Stimulated activated CD8-positive, alpha-beta memory T cell treated with anti-CD3 and anti-CD28 coated beads, Interleukin-12 subunit alpha, Interleukin-12 subunit beta, amount 100 ng/mL, for 1 hour (primary cell): ENCODE measurements at places on chromosomes 3 and 15.

GRCh38 chr3:106533093-106533787, 664.4 kb upstream of the CBLB start:
- DNase-seq = no peak

DNA sequence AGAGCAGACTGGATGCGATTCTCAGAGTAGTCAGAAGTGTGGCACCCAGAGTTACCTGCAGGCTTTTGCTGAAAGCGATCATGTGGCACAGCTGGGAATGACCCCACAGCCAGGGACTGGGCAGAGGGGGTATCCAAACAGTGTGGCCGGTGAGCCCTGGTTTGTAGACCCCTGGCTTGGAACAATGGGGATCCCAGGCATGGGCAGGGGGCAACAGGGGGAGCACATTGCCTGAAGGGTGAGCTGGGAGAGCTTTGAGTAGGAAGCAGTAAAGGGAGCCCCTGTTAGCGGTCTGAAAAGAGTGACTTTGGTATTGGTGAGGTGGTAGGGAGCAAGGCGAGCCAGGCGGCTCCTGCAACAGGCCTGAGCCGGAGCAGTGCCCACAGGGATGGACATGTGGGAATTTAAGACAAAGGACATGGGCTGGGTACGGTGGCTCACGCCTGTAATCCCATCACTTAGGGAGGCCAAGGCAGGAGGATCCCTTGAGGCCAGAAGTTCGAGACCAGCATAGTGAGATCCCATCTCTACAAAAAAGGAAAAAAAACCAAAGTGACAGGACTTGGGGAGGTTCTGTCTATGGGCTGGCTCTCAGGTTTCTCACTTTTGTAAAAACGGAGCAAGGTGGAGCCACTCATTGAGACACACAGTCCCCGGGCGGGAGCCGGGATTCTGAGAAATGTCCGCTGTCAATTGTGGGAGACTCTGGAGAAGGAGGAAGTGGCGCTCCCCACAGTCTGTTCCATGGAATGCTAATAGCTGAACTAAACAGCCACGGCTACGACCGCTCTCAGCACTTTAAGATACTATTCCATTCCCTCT, 223.8 kb upstream of the LYSMD4 start:
- no peak for DNase-seq

DNA sequence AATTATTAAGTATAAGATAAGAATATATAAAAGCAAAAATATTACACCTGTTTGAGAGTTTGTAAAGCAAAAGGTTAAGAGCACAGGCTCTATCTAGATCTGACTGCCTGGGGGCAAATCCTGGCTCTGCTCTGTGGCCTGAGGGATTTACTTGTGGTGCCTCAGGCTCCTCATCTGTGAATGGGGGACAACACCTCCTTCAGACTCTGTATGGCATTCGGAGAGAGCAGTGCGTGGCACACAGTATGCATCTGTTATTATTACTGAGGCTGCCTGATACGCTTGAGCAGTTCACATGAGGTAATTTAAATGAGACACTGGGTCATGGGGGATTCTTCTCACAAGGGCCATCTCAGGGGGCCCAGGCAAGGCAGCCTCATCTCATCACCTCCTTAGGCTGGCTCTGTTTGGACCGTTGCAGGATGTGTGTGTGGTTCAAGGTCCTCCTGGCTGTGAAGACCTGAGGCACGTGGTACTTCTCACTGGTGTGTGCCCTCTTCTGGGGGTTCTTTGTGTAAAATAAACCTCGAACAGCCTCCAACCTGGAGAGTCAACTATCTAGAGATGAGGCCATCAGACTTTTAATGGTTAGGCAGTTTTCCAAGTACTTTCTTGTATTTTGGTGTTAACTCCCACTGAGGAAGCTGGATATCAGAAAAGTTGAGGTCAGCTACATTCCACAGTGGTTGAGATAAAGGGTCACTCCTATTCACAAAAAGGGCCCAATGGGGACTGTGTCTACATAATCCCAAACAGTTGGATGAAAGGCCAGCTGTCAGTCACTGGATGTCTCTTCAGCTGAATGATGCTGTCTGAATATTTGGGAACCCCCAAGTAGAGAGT, 9.0 kb downstream of the GNB5 start:
- no peak for DNase-seq

DNA sequence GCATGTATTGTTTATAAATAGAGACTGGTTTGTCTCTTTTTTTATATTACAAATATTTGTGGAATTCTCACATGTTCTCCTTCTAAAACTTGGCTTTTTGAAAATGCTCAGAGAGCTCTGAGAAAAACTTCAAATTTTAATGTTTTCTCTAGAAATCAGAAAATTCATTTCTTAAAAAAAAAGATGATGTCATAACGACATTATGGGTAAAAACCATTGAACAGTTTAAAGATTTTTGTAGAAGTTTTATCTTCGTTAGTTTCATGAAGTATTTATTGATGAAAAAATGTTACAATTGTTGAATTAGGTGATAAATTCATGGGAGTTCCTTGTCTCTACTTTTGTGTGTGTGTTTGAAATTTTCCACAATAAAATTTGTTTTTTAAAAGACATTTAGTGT, 81.3 kb downstream of the SATB1 start:
- no peak for DNase-seq

- no peak for DNase-seq
Observed at GRCh38 chr3:124823206-124823605, 64.0 kb downstream of the ITGB5 start.

DNA sequence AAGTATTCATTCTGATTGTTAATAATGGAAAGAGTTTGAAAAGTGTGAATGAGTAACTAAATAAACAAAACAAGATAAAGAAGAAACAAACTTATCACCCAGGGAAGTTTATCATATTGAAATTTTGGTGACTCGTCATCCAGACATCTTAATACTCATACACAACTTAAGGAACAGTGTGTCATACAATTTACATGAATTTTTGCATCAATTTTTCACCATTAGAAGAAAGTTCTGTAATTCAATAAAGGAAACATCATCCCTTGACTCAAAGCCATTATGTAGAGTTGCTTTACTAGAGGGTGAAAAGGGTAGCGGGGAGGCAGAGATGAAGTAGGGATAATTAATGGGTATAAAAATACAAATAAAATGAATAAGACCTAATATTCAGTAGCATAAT, 536.2 kb downstream of the GRM7 start:
- no peak for DNase-seq

DNA sequence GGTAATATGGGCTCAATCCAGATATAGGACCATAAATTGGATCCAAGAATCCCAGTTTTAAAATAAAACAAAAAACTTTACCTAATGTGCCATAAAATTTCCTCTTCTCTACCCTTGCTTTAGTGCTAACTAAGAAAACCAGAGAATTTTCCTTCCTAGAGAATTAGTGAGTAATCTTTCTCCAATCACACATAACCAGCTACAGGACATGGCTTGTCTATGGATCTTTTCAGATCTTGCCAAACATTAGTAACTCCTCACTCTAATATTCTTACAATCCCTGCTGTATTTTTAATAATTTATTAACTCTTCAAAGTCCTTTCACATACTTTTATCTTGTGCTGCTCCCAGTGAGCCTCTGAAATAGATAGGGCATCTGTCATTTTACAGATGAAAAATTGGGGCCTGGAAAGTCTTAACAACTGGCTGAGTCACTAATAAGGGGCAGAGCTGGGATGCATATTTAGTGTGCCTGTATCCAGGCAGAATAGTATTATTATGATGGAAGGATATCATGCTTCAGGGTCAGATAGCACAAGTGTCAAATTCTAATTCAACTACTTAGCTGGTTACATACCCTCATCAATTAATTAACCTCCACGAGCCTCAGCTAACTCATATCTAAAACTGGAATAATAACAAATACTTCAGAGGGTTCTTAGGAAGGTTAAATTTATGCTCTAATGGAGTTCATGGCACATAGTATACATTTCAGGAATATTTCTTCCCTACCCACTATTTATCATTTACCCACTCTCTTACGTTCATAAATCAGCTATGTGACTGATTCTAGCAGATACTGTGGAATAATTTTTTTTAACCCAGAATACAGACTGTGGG, 5.6 kb downstream of the ZBED2 start:
- DNase-seq = no peak

GRCh38 chr3:13584901-13585300, 36.0 kb downstream of the FBLN2 start:
- no peak for DNase-seq

DNA sequence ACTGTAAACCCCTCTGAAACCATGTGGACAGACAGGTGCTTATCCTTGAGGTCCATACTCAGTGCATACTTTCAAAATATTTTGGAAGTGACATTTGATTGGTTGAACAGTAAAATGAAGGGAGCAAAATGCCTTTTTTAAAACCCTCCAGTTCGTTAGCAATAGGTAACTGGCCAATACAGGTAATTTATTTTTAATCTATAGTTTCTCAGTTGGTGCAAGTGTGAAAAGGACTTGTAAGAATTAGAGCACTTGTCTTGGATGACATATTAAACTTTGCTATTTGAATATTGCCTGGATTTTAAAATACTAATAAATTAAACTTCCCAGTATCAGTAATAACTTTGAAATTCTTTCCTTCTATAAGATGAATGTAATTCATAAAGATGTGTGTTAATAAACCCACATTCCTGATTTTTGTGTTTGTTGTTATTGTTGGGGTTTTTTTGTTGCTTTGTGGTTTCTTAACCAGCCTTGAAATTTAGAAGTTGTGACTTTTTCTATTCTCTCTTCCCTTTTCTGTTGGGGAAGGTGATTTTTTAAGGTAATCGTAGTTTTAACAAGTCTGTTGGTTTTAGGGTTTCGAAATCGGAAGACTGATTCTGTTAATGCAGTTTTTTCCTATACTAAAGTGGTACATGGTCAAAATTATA, 90.0 kb downstream of the STT3B start:
- DNase-seq = no peak

GRCh38 chr3:45140141-45140769, 5.9 kb downstream of the CDCP1 start:
- no peak for DNase-seq

- DNase-seq = peak; percentile 34
Observed at GRCh38 chr3:51371943-51372557, 13.0 kb upstream of the MANF start.

GRCh38 chr3:57738391-57738790, 17.7 kb upstream of the SLMAP start:
- DNase-seq = no peak

DNA sequence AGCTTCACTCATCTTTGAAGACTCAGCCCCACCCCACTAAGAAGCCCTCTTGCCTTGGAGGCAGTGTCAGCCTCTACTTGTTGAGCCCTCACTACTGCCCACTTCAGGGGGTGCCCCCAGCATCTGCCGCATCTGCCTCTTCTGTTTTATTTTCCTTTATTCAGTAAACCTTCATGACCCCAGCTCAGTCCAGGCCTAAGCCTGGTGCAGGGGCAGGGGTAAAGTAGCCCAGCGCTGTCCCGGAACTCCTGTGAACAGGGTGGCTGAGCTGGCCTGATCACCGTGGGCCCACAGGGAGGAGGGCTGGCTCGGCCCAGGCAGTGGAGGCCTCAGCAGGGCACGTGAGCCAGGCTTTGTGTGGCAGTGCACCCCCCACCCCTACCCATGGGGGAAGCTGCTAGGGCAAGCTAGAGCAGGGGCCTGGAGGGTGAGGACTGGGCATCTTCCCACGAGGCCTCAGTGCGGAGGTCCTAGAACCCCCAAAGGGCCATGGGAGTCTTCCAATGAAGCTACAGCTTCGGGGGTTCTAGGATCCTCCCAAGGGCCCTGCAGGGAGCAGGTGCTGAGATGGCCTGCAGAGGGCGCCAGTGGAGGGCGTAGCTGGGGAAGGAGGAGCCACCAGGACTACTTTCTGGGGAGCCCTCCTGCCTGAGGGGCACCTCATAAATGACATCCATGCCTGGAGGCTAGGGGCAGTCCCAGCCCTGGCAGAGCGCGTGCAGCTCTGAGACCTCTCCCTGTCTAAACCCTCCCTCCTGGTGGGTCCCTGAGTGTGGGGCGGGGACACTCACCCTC, 36.0 kb downstream of the TSPAN3 start:
- no peak for DNase-seq

DNA sequence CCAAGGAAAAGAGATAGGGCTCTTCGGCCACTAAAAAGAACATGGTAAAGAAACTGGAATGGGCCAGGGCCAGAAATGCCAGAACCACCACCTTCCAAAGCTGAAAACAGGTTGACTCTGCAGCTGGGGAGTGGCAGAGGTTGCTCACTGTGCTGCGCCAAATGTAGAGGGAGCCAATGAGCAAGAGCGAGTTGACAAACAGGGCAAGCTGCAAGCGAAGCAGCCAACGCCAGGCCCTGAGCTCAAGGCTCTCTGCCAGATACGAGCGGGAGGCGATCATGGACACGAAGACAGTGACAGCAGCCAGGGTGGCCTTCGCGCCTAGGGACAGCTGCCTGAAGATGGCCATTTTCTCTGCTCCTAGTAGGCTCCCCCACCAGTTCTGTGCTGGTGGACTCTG, 3.1 kb downstream of the GLB1 start:
- no peak for DNase-seq

DNA sequence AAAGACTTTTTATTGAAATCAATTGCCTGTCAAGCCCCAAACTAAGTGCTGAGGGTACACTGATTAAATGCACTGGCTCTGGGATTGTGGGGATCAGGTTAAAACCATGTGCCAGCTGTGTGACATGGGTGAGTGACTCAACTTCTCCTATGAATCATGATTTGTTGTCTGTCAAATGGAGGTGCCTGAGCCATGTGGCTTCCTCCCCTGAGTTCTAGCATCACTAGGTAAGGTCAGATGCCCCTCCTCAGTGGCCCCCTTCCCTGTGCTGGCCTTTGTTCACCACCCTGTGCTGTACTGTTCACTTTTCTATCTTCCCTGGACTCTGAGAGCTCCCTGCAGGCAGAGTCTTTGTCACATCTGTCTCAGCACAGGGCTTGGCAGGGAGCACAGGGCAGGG, 43.6 kb upstream of the ATP2B2 start:
- DNase-seq = no peak

GRCh38 chr15:86609275-86609674, 529.6 kb downstream of the AGBL1 start:
- DNase-seq = no peak

- no peak for DNase-seq
Observed at GRCh38 chr3:127200086-127200691, 7.3 kb downstream of the PRR23E start.
